ENCODE measurements at places on chromosomes 16 and 17. TPM values are rescaled to one million over a fixed set of nuclear protein-coding genes. Genes with fewer than 3 reads are reported as not detected.

PABPN1L gene
- total RNA-seq: 0.04 TPM

DNAI2 gene
- 0.09 TPM for total RNA-seq

GRCh38 chr16:19380328-19380727 is 37.4 kb upstream of the TMC5 start:
- no peak for DNase-seq

- DNase-seq: peak; percentile 11
Measured at GRCh38 chr16:56204816-56205215, 13.5 kb downstream of the GNAO1 start.

GRCh38 chr17:1461198-1461944 is 5.3 kb upstream of the CRK start:
- DNase-seq: no peak

GRCh38 chr17:1577182-1577581 is 14.6 kb upstream of the PITPNA start:
- DNase-seq: peak; percentile 94

- no peak for DNase-seq
Measured at GRCh38 chr17:22461460-22462145, 769.3 kb downstream of the KCNJ18 start.
